ENCODE measurements at places on chromosomes 3 and 15.

- DNase-seq, result no peak
These were observed 56.3 kb downstream of the CFAP20DC start for GRCh38 chr3:58993547-58993946.

DNA sequence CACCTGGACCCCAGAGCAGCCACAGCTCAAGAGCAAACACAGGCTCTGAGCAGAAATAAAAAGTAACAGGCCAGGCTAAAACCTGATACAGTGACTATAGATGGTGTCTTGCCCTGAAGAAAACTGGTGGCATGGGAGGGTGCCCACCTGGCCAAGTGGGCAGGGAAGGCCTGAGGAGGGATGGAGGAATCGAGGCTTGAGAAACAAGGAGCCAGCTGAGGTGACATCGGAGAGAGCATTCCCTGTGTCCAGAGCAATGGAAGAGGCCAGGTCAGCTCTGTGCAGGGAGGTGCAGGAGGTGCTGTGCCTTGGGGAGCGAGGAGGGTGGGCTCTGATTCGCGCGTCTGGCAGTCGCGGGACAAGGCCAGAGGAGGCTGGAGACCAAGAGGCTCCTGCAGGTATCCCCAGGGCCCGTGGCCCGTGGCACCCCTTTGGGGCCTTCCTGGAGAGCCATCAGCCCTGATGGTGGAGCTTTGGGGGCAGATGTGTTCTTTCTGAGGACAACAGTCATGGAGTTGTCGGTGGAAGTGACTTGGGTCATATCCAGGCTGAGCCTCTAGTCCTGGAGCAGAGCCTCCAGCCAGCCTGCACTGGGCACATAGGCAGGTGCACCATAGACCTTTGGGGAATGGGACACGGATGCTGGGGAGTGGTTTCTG is 56.1 kb downstream of the PLXNA1 start:
- DNase-seq, result no peak

GRCh38 chr15:73700041-73700842 is 16.1 kb downstream of the CD276 start:
- DNase-seq, result peak; percentile 64

GRCh38 chr3:120841264-120841663 is 66.7 kb upstream of the STXBP5L start:
- no peak for DNase-seq

DNA sequence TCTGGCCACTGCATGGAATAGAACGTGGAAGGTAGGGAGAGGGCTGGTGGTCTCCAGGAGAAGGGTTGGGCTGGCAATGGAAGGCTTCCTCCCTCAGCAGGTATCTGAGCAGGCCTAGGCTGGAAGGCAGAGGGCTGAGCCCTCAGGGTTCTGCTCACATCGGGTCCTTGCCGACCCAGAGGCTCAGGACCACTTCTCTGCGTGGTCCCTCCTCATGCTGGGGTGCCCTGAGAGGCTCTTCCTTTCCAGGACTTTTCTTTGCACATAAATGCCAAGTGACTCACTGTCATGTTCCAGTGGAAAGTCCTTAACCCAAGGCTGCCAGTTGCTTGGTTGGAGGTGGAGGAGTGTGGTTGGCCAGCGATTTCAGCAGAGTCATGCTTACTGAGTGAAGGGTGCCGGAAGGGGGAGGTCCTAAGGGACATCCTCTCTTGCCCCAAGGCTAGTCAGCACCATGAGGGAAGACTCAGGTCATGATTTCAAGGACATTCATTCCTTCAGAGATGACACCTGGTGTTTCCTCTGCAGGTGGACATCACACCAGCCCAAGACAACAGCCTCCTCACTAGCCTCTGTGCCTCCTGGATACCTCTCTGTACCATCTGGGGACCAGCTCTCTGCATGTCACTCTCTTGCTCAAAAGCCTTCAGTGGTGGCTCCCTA is 8.2 kb downstream of the SLC6A6 start:
- DNase-seq, result no peak

GRCh38 chr15:32851572-32851971 is 133.8 kb downstream of the GREM1 start:
- no peak for DNase-seq

GRCh38 chr15:85865070-85865684 is 70.5 kb upstream of the KLHL25 start:
- DNase-seq, result no peak

DNA sequence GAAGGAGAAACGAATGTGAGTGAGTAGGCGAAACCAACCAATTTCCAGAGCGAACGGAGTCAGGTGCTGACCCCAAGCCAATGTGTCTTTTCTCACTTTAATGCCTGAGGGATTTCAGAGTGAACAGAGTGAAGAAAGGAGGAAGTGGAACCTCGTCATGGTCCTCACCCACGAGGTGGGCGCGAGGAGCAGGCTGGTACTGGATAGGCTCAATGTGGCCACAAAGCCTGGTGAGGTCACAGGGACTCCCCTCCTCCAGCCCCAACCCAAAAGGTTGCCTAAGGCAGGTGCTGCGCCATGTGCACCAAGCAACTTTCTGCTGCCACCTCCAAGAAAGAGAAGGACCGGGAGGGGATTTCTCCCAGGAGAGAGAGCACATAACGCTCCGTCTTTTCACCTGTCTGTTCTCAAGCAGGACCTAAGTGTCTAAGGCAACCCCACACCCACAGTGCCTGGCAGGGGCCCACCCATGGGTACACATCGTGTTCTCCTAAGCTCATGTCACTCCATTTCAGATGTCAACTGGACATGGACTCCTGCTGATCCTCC is 3.8 kb downstream of the NRROS start:
- DNase-seq, result peak; percentile 66

DNA sequence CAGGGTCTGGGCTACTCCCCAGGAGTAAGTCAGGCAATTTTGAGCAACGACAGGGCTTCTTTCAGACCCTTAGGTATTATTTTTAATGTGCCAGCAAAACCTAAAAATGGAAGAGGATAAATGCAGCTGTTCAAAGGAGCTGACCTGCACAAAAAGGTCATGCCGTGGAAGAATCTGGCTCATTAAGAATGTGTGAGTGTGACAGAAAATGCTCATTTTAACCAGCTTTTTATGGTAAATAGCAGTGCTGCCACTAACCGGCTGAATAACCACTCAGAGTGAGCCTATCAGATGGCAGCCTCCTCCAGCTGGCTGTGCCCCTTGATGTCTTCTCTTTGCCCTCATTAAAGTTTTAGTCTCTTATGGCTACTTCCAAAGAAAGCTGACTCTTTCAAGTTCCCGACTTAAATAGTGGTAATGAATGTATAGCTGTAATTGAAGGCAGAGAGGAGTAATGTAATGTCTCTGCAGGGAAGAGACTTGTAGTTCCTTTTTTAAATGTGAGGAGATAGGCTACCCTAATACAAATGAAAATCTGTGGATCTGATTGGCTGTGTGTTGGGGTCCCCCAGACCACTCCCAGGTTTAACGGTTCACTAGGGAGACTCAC is 9.5 kb upstream of the FSTL1 start:
- no peak for DNase-seq

DNA sequence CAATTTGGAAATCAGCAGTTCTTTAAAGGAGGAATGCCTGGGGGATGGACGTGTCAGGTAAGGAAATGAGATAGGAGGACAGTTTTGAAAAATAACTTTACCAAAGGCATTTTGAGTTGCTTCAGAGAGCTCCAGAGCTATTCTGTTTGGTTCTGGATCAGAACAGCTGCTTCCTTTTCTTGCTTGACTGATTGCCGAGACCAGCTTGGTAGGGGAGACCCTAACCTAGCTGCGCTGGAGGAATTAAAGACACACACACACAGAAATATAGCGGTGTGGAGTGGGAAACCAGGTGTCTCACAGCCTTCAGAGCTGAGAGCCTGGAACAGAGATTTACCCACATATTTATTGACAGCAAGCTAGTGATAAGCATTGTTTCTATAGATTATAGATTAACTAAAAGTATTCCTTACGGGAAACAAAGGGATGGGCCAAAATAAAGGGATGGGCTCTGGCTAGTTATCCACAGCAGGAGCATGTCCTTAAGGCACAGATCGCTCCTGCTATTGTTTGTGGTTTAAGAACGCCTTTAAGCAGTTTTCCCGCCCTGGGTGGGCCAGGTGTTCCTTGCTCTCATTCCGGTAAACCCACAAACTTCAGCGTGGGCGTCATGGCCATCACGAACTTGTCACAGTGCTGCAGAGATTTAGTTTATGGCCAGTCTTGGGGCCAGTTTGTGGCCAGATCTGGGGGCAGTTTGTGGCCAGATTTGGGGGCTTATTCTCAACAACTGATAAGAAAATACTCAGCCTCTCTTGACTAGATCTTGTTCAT is 556.0 kb downstream of the ROBO1 start:
- no peak for DNase-seq

DNA sequence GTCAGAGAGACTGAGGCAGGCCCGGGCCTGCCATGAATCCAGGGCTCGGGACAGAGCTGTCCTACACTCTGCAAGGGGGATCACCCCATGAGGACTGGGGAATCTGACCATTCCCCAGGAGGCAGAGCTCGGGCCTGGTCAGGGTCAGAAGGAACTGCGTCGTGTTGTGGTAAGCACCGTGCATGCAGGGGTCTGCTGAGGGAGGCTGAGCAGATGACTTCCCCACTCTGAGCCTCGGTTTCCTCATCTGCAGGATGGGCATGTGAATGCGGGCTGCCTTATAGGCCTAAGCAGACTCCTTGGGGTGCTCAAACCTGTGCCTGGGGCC is 61.6 kb upstream of the IQSEC1 start:
- no peak for DNase-seq

- DNase-seq, result no peak
These were observed 33.3 kb downstream of the SLC25A36 start for GRCh38 chr3:140974900-140975299.

DNA sequence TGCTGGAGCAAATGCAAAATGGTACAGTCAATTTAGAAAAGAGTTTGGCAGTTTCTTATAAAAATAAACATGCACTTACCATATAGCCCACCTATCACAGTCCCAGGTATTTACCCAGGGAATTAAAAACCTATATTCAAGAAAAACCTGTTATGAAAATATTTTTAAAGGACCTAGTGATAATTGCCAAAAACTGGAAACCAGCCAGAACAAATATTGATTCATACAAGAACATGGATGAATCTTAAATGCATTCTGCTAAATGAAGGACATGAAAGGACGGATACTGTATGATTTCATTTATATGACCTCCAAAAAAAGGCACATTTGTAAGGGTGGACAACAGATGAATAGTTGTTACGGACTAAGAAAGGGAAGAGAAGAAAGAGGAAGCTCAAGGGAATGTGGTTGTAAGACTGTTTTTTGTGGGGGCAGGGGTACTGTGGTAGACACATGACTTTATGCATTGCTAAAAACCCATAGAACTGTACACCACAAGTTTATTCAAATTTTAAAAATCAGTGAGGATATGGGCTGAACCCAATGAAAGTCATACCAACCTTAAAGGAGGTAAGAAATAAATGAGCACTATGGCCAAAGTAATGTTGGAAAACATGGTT is 61.0 kb downstream of the ZBBX start:
- DNase-seq, result no peak

Data from activated gamma-delta T cell treated with anti-CD3 and anti-CD28 coated beads, Interleukin-2, amount 50 U/mL, for 16 hours (primary cell).